K562 (cell line): ENCODE measurements at places on chromosomes 2 and 18. TPM values are rescaled to one million over a fixed set of nuclear protein-coding genes. Genes with fewer than 3 reads are reported as not detected.

- no peak for DNase-seq
These were observed 114.1 kb upstream of the TEX51 start for GRCh38 chr2:126784621-126785020.

DNA sequence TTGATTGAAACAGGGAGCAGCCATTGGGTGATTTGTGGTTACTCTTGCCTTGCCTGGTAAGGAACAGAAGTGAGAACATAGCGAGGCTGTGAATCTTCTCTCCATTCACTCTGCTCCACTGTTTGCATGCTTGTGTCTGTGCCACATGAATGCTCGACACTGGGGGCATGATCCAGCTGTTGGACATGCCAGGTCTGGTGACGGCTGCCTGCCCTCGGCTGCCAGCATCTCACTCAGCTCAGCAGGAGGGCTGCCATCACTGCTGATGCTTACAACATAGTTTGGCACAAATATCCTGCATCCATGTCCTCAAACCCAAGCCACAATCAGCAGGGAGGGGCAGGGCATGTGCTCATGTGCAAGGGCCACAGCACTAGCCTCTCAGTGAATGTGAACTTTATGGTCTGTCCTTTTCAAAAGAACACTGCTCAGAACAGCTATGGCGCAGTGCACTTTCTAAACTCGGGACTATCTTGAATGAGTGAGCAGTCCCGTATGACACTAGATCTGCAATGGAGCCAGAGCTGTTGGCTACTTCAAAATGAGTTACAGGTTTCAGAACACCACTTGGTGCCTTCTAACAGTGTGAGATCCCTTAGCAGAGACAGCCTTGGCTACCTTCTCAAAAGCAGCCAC is 126.3 kb downstream of the NRP2 start:
- no peak for DNase-seq

DNA sequence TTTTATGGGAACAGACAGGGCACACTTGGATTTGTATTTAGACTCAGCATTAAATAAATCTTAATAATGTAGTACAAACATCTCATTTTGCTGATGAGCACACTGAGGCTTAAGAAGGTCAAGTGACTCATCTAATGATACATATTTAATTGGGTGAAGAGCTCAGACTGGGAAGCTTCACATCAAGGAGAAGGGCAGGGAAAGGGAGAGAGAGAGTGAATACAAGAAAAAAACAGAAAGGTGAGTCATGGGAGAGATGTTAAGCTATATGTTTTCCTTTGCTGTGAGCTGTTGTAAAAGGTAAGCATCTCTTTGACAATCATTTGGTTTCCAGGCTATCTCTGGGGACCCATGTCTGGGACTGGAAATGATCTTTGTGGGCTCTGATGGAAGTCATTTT is 277.8 kb downstream of the SETBP1 start:
- DNase-seq, result no peak

- no peak for DNase-seq
These were observed 6.8 kb downstream of the BIRC6 start for GRCh38 chr2:32363597-32363996.

GRCh38 chr2:133360190-133360589 is 208.1 kb downstream of the NCKAP5 start:
- no peak for DNase-seq

- no peak for DNase-seq
These were observed 361.5 kb downstream of the GALNT13 start for GRCh38 chr2:154233231-154233630.

GRCh38 chr18:57004366-57005121 is 142.3 kb upstream of the BOD1L2 start:
- no peak for DNase-seq

- DNase-seq, result no peak
These were observed 64.0 kb downstream of the MBP start for GRCh38 chr18:77068321-77069312.

GRCh38 chr2:207139552-207139951 is 26.2 kb downstream of the KLF7 start:
- DNase-seq, result no peak

GRCh38 chr2:54599914-54600313 is 123.5 kb upstream of the EML6 start:
- DNase-seq, result peak; percentile 75

DNA sequence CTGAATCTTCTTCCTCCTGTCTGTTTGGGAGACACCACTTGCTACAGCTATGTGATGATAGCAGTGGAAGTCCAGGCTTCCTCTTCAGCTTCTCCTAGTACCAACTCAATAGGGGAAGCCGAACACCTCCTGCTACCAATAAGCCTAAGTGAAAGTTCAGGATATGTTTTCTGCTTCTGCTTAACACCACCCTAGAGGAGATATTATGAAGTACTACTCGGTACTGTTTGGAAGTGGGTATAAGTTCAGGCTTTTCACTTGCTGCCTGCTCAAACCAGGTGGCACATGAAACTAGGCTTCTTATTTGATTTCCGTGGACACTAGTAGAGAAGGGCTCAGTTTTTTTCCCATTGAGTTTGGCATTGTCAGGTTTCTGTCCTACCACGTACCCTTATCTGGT is 99.8 kb downstream of the PTPN4 start:
- no peak for DNase-seq

DNA sequence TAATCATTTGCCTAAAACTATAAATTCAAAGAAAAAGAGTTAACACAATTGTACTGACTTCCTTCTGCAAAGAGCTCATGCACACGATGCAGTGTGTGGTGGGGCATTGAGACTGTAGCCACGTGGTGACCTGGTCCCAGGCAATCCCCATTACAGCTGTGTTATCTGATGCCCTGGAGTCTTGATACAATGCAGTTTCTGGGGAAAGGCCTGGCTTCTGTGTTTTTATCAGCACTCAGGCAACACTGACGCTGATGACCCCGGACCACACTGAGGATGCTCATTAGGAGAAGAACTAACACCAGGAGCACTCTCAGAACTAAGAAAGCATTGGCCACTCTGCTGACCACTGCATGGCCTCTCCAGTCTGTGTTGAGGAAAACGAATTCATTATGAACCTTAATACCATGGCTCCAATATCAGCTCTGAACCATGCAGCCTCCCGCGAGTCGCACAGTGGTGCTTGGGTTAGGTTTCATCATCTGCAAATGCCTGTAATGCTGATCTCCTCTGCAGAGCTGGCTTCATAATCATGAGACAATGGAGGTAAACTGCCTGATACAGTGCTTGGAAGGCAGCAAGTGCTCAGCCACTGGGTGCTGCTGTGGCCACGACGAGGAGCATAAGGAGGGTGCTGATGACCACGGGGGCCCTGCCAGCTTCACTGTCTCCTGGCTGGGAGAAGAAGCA is 218.5 kb downstream of the MYT1L start:
- no peak for DNase-seq

Gene EFHD1
- 2.8 and 3.1 TPM in 2 replicates for polyA plus RNA-seq

Gene AKAIN1
- polyA plus RNA-seq, result not detected in 2 replicates

Gene ITGA4
- polyA plus RNA-seq, result 0.27 and 0.45 TPM in 2 replicates

Gene TOGARAM2
- not detected in 2 replicates for polyA plus RNA-seq
